ENCODE measurements at places on chromosomes 2 and 18.

DNA sequence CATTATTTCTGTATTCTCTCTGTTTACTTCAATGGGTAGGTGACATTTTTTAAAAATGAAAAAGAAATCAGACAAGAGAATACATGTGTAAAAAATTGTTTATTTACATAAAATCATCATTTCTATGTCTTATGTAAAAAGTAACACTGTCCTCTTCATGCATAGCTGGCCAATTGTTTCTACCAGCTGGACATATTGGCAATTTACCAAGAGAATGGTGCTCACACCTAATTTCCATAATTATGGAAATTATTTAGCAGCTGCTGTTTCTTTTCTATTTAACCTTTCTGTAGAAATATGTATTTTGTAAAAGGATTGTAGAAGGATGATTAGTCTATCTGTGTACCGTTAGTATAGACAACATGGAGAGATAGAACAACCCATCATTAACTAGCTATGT is 791.9 kb downstream of the TRIB2 start:
- no peak for DNase-seq

DNA sequence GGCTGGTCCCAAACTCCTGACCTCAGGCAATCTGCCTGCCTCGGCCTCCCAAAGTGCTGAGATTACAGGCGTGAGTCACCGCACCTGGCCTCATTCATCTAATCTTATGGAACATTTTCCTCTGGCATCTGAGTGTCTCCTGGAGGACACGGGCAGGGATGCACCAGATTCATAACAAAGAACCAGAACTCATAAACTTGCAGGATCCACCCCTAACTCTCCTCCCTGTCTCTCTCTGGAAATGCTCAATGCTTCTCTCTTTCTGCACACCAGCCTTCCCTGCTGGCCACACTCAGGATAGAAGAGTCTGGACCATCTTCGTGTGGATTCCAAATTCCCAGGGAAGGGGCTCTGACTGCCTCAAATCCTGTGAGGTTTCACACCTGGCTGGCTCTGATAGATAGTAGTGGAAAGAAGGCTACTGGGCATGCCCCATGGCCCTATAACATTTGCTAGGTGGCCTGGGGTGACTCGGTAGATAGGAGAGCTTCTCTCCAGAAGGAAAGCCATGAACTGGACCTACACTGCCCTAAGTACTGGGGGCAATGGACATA is 483.2 kb upstream of the GYPC start:
- no peak for DNase-seq

- DNase-seq = no peak
These were observed 5.6 kb downstream of the FBXO36 start for GRCh38 chr2:229927817-229928321.

- no peak for DNase-seq
These were observed 16.0 kb downstream of the PDCD1 start for GRCh38 chr2:241842620-241843211.

- no peak for DNase-seq
These were observed 85.6 kb upstream of the XPO1 start for GRCh38 chr2:61623747-61624146.

GRCh38 chr2:189602233-189602632 is 21.6 kb upstream of the SLC40A1 start:
- no peak for DNase-seq

Measured in SK-N-DZ (cell line).